ENCODE measurements at places on chromosomes 2 and 18.

DNA sequence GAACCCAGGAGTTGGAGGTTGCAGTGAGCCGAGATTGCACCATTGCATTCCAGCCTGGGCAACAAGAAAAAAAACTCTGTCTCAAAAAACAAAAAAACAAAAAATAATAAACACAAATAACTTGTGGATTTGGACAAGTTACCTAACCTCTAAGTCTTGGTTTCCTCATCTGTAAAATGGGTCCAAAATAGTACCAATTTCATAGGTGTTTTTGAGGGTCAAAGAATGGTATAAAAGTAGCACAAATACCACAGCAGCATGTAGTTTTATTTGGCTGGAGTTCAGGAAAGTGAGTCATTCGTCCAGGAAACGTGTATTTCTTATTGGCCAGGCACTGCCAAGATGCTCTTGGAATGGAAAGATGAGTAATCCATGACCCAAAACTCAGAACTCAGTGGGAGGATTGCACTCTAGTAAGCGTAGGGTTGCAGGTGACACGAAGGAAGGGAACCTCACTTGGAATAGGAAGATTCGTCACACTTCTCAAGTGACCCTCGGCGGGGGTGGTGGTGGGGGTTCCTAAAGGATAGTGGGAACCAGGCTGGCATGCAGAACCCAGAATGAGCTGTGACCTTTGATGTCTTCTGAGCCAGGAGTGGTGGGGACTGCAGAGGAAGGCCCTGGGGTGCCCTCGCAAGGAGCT is 24.4 kb downstream of the GRHL1 start:
- DNase-seq: peak; percentile 31

DNA sequence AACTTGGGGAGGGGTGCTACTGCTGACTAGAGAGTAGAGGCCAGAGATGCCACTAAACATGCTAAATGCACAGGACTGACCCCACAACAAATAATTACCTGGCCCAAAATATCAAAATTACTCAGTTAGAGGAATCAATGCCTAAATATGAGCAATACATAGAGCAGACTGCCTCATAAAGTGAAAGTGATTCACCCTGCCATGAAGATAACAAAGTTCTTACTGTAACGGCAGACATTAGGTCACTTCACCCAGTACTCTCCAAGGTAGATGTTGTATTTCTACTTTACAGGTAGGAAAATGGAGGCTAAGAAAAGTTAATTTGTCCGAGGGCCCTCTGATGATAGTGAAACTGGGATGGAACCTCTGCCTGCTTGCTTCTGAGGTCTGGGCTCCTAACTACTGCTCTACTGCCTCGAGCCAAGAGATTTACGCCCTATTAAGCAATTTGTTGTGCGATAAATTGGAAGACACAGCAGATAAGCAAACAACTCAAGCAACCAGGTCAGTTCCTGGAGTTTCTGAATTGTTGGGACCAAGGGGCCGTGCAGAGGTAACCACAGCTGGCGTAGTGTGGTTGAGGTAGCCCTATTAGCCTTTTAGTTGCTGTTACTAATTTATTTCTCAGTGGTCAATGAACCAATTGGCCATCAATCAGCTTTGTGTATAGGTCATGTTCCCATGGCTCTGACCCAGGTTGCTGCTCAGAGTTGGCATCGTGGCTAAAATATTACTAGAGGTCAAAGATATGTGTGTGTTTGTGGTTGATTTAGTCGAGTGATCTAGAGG is 4.8 kb downstream of the DHRS9 start:
- DNase-seq: peak; percentile 23

DNA sequence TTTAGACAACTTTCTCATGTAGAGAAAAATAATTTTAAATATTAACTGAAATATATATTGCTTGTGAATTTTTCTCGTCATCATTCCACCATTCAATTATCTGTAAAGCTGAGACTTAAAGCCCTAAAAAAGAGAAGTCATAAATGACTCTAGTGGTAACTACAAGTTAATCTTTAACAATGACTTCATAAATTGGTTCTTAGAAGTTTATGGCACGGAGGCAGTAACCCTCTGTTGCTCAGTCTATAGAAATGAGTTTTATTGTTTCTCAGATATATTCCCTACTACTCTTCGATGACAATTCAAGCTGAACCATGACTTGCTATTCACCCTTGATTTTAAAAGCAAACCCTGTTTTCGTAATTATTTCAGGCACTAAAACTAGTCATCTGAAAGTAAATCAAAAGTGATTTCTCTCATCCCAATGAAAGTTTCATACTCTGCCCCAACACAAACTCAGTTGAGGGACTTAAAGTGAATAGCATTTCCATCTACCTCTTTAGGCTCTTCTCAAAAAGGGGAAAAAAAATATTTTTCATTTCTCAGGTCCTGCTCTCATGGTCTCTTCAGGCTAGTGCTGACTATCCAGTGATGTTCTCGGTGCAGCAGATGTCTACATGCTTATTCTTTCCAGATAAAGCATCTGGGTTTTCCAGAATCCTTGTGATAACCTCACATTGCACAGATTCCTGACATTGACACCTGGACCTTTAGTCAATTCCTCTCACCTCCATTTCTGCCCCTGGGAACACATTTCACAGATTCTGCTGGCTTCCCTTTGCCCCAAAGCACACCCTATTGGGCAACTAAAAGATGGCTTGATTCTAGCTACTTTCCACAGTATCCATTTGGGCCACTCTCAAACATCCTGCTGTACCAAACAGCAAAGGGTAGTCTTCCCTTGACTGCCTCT is 207.8 kb upstream of the LRATD1 start:
- no peak for DNase-seq

- no peak for DNase-seq
Measured at GRCh38 chr18:50460062-50460461, 85.2 kb downstream of the SKA1 start.

- DNase-seq: no peak
Measured at GRCh38 chr18:3671176-3671575, 221.2 kb downstream of the TGIF1 start.

GRCh38 chr2:163207693-163208370 is 369.3 kb upstream of the KCNH7 start:
- DNase-seq: no peak

DNA sequence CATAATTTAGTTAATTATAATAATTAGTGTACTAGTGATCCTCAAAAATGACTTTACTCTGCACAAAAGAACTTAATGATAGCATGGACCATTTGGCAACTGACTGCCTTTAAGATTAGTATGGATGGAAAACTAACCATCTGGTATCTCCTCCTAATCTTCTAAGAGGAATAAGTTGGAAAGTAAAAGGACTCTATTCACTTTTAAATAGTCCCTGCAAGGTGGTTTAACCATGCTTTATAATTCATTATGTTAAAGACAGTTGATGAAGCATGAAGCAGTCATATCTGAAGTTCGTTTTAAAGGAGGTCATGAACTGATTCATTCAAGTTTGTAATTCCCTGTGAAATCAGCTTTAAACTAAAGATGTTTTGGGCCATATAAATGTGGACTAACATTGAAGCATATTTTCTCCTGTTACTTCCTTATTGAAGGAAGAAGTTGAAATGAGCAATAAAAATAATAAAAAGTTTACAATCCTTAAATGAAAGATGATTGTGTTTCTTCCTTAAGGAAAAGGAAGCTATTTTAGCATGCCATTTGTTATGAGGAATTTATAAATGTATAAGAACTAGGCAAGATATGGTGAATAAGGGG is 446.0 kb downstream of the XIRP2 start:
- DNase-seq: no peak

DNA sequence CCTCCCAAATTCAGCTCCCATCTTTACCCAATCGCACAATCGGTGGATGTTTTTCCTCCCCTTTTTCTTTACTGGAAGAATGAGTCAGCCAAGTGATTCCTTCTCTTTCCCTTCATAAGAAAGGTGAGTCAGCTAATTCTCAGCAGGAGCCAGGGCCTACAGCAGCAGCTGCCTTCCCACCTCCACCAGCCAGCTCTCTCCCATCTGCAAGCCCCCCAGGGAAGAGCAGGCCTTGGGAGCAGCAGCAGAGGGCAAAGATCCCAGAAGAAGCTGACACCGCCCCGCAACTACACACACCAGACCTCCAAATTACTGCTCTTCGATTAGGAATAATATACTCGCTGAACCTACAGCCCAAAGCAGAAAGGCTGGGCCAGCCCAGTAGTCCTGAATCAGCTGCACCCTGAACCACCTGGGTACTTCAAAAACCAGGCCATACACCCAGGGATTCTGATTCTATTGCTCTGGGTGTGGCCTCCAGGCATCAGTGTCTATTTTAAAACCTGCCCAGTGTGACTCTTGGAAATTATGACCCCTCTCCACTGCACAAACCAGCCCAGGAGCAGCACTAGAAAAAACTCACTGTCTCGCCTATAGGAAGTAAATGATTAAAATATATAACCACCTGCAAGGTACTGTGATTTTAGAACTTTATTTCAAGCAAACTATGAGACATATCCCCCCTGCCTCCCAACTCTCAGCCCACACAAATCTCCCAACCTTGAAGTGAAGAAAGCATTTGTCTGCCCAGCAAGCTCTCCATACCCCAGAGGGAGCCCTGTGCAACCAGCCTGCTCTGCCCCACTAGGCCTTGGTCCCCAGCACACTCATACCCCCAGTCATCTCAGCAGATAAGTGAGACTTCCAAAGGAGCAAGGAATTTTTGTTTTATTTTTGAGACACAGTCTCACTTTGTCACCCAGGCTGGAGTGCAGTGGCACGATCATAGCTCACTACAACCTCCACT is 7.3 kb downstream of the SFXN5 start:
- DNase-seq: peak; percentile 49

DNA sequence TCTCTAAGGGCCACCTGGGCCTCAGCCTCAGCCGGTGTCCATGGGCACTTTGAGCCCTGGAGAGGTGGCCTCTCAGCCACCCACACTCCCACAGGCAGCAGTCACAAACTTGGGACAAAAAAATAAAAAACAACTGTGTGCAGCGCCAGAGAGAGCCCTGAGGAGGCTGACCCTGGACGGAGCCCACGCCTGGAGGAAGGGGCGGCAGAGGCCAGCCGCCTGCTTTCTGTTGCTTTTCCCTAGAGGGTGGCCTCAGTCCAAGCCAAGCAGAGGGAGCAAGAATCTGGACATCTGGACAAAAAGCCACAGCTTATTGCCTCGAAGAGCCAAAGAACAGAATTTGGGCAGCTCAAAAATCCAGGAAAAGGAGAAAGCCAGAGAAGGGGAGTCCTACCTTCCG is 43.3 kb upstream of the LDLRAD4 start:
- DNase-seq: no peak

DNA sequence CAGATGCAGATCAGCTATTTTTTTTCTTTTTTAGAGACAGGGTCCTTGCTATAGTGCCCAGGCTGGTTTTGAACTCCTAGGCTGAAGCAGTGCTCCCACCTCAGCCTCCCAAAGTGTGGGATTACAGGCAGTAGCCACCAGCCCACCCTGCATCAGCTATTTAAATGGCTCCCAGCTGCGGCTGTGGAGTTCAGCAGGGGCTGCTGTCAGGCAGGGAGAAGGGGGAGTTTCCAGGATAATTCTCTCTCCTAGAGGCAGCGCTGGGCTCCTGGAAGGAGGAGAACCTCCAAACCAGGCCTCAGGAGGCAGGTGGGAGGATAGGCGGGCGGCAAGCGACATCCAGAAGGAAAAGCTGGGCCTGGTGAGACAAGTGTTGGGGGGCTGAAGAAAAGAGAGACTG is 65.7 kb downstream of the ACTR2 start:
- no peak for DNase-seq

- peak; percentile 25 for DNase-seq
Measured at GRCh38 chr2:178482437-178482836, 2.2 kb downstream of the PLEKHA3 start.

DNA sequence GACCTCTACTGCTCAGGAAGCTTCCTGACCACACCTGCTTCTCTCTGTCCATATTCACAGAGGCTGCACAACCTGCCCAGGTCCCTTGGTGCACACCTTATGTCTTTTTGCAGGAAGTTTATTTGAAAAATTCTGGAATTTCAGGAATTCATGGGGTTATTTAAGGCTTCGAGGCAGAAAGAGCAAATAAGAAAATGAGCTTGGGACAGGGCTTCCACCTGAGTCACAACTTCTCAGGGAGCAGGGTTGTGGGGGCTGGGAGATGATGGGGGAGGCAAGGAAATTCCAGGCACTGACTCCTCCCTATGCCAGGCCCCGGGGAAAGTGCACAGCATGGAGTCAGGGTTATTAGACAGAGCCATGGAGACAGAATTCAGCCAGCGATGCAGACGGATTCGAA is 57.7 kb downstream of the INHBB start:
- DNase-seq: no peak

DNA sequence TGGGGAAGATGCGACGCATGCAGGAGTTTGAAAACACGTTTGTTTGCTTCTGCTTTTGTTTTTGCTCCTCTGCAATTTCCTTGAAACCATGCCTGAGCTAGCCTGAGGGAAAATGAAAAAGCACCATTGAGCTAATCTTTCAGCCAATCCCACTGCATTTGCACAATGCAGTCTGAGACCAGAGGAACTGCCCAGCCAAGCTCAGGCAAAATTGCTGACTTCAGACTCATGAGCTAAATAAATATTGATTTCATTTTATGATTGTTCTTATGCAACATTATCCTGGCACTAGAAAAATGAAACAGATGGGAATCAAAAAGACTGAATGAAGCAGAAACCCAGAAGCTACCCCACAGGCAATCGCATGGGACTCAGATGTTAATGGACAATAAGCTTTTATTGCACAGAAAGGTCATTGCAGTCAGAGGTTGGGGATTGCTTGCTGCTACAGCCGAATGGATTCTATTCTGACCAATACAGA is 37.0 kb downstream of the TPRKB start:
- no peak for DNase-seq

DNA sequence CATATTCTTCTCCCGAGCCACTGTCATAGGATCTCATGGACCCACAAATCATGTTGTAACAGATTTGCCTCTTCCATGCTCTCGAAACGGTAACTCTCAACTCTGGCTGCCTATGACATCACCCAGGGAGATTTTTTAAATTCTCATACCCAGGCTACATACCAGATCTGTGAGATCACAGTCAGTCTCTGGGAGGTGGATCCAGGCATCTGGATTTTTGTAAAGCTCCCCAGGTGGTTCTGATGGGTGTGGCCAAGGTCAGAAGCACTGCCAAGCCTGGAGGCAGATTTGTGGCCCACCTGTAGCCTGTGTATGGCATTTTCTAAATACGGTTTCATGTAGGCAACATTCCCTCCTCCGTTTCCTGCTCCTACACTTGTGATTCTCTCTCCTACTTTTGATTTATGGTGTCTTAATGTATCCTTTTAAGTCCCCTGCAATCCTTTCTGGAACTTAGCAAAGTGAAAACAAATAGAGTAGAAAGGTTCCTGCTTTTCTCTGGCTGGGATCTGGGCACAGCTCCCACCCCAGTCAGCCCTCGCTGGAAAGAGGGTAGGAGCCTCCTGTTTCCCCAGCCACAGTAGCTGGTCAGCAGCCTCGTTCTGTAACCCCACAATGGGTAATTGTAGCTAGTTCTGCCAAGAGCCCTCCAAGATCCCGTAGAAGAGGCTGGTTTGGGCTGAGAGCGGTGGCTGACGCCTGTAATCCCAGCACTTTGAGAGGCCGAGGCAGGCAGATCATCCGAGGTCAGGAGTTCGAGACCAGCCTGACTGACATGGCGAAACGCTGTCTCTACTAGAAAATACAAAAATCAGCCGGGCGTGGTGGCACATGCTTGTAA is 96.2 kb downstream of the KLHL29 start:
- no peak for DNase-seq

DNA sequence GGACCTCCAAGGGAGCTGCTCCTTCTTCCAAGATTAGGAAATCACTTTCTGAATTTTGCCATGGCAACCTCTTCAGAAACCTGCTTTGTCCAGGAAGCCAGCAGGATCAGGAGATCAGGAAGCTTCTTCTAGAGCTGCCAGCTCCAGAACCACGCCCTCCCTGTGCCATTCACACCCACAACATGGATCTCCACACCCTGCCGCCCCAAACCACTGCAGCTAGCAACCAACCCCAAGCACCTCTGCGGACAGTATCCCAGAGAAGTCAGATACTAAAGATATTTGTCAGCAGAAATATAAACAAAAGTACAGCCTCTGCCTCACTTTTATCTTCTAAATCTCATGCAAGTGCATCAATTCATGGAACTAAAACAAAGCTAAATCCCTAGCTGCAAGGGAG is 106.4 kb downstream of the VIT start:
- DNase-seq: no peak
